ENCODE measurements at places on chromosomes 3 and 15.

DNA sequence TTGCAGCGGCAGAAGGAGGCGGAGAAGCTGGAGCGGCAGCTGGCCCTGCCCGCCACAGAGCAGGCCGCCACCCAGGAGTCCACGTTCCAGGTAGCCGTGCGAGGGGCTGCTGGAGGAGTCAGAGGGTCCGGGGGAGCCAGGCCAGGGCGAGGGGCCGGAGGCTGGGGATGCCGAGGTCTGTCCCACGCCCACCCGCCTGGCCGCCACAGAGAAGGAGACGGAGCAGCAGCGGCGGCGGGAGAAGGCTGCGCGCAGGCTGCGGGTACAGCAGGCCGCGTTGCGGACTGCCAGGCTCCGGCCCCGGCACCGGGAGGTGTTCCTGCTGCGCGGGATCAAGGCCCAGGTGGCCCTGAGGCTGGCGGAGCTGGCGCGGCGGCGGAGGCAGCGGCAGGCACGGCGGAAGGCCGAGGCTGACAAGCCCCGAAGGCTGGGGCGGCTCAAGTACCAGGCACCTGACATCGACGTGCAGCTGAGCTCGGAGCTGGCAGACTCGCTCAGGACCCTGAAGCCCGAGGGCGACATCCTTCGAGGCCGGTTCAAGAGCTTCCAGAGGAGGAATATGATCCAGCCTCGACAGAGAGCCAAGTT lies 625.0 kb downstream of the MCTP2 start:
- no peak for DNase-seq

GRCh38 chr3:179526989-179527391 lies 35.7 kb upstream of the ACTL6A start:
- DNase-seq, result peak; percentile 92

GRCh38 chr15:65209701-65210643 lies 1.3 kb downstream of the CILP start:
- DNase-seq, result no peak

DNA sequence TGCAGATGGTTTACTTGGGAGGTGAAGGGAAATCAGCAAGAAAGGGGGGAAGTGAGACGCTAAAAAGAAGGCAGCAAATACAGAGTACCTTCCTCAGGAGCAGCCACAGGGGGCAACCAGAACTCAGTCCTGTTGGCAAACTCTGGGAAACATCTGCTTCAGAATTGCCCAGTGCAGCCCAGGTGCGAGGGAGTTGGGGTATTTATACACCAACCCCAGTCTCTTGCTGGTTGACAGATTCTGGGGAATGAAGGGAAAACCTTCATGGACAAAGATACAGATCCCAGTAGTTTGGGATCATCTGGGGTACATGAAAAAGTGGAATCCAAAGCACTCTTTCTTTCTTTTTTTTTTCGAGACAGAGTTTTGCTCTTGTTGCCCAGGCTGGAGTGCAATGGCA lies 25.3 kb upstream of the PGPEP1L start:
- no peak for DNase-seq

- no peak for DNase-seq
Measured at GRCh38 chr3:145272684-145273083, 888.3 kb downstream of the PLOD2 start.

DNA sequence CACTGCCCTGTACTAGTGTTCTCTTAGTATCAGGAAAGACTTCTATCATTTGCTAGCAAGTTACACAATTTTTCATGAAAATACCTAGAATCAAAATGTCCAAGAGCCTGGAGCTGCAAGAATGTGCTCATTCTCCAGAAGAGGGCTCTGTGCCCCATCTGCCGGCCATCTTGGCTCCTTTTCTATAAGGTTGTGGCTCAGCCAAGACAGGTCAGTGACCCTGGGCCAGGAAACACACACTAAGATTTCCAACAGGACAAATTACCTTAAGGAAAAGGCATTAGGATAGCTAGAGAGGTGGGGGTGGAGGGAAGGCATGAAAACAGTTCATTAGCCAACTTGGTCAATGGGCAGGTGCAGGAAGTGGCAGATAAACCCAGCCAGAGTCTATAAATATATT lies 20.7 kb downstream of the TIMP4 start:
- no peak for DNase-seq

GRCh38 chr3:16132190-16132589 lies 42.3 kb upstream of the GALNT15 start:
- DNase-seq, result no peak

DNA sequence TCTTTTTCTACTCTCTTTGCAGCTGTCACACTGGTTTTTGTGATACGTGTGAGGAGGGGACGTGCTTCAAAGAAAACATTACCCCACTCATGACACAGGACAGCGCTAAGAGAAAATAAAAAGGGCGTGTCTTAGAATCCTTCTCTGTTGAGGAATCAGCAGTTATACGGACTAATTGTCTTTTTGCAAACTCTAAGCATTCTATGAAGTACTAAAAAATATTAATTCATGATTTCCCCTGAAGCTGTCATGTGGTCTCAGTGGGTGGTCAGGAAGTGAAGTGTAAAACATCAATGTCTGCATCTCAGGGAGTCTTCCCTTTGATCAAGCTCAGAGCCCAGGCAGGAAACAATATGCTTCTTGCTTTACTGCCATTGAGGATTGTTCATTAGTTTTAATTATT lies 117.5 kb upstream of the CRBN start:
- DNase-seq, result no peak

- no peak for DNase-seq
Measured at GRCh38 chr3:159948429-159949144, 40.0 kb upstream of the IL12A start.

- no peak for DNase-seq
Measured at GRCh38 chr3:80998022-80998421, 763.4 kb downstream of the GBE1 start.

GRCh38 chr3:151751161-151751560 lies 17.4 kb downstream of the AADACL2 start:
- DNase-seq, result no peak

DNA sequence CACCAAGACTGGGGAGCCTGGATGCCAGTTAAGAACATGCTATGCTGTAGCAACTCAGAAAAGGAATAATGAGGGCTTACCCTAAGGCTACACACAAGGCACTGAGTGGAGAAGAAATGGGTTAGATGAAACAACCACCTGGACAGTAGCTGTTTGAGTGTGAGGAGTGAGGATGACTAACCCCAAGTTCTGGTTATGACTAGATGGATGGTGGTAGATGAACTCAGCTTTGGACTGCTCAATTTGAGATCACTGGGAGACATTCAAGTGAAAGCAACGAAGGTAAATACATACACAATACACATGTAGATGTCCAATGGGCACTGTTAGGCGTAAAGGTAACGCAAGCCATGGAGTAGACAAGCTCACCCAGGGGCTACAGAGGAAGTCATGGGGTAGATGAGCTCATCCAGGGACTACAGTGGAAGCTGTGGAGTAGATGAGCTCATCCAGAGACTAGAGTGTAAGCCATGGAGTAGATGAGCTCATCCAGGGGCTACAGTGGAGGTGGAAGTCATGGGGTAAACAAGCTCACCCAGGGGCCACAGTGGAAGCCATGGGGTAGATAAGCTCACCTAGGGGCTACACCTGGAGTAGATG lies 98.3 kb downstream of the ANO10 start:
- DNase-seq, result no peak

GRCh38 chr15:89823836-89824606 lies 9.4 kb upstream of the ANPEP start:
- DNase-seq, result no peak

- DNase-seq, result no peak
Measured at GRCh38 chr15:100901702-100902435, 17.3 kb upstream of the LRRK1 start.

- peak; percentile 13 for DNase-seq
Measured at GRCh38 chr15:25710184-25710583, 152.9 kb downstream of the ATP10A start.

GRCh38 chr3:153539263-153539662 lies 377.2 kb downstream of the RAP2B start:
- no peak for DNase-seq

DNA sequence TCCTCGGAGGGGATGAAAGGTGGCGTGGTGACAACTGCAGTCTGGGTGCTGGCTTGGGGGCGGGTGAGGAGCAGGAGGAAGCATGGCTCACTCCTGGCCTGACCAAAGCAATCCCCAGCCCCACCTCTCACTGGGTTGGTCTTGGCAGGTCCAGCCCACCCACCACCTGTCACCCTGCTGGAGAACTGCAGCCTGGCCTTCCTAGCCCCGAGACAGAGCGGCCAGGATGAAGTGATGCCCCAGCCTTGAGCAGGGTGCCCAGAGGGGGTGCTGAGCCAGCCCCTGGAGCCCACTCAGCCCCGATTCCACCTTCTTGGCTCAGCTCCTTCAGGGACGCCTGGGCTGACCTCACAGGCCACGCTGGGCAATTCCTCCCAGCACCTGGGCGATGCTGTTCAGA lies 89.9 kb downstream of the IQSEC1 start:
- DNase-seq, result no peak

- DNase-seq, result no peak
Measured at GRCh38 chr15:70299931-70300869, 202.5 kb upstream of the TLE3 start.

DNA sequence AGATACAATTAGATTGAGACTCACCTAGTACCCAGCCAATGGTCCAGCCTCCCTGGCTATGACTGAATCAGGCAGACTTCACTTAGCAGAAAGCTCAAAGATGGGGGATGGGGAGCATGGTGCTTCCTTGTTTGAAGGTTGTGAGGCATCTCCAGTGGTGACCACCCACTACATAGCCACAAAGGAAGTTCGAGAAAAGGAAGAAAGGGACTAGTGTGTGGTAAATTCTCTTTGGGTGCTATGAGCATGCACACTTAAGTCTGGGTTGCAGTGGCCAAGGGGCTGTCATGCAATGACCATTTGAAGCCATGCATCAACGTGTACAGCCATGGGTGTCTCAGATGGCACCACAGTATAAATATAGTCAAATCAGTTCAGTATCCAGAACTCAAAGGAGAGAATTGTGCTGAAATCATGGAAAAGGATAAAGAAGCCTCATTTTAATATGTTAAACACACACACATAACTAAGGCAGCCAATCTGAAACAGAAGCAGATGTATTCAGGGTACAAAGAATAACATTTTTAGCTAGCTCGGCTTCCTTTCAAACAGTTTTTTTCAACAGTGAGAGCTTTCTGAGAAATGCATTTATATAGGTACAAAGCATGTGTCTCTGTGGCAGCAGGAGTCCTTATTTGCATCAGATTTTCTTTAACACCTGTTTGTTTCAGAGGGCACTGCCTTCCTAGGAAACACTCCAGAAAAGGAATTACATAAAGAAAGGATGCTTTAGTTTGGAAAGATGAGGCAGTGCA lies 275.5 kb downstream of the GAP43 start:
- peak; percentile 3 for DNase-seq

GRCh38 chr3:28669870-28670269 lies 321.2 kb upstream of the AZI2 start:
- no peak for DNase-seq

DNA sequence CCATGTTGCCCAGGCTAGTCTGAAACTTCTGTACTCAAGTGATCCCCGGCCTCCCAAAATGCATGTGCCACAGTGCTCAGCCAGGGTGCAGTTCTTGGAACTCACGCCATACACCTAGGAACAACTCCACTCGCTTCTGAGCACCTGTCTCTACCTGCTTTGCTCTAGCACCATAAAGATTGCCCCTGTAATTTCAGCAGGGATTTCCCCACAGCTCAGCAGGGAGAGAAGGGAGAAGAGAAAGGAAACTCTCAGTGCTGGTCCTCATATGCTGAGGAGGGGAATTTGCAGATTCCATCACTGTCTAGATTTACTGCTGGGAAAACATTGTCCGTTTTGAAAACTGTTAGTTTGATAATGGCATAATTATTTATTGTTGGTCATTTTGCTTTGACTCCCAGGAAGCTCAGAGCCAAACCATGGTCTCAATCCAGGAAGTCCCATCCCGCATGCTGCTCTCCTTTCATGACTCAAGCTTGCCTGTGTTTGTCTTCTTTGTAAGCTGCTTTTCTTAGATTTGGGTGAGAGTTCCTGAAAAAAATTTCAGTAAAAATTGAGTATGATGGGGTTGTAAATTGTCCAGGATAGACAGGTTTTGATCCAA lies 24.2 kb downstream of the TRIM71 start:
- DNase-seq, result peak; percentile 25

GRCh38 chr3:150238048-150238802 lies 169.9 kb upstream of the TSC22D2 start:
- DNase-seq, result peak; percentile 6

DNA sequence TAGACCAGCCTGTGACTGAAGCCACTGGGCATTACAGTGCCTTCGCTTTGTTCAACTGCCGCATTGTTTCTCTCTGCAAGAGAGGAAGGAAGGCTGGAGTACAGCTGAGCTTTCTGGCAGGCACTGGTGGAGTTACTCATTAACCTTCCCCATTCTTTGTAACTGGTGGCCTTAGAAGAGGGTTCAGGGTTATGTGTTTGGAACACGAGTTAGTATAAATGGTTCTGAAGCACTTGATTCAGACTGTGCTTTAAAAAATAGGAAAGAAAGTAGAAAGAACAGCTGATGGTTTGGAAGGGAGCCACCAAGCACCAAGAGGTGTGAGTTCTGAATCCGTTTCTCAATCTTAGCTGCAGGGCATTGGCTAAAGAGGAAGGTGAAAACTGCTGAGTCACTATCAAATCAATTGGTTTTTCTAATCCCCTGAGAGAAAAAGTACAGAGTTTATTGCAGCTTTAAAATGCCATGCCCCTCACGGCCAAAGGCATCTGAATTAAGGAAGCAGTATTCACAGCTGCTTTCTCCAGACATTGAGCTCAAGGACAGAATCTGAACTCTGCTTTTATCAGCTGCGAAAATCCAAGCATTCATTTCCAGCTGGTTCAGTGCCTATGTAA lies 3.6 kb downstream of the HGD start:
- DNase-seq, result peak; percentile 4

GRCh38 chr3:13622356-13622755 lies 73.4 kb downstream of the FBLN2 start:
- no peak for DNase-seq

GRCh38 chr15:78811825-78812183 lies 540 bp upstream of the ADAMTS7 start:
- no peak for DNase-seq

GRCh38 chr3:39254806-39255449 lies 24.9 kb downstream of the CX3CR1 start:
- no peak for DNase-seq

- no peak for DNase-seq
Measured at GRCh38 chr3:120650311-120650710, 31.7 kb downstream of the HGD start.

DNA sequence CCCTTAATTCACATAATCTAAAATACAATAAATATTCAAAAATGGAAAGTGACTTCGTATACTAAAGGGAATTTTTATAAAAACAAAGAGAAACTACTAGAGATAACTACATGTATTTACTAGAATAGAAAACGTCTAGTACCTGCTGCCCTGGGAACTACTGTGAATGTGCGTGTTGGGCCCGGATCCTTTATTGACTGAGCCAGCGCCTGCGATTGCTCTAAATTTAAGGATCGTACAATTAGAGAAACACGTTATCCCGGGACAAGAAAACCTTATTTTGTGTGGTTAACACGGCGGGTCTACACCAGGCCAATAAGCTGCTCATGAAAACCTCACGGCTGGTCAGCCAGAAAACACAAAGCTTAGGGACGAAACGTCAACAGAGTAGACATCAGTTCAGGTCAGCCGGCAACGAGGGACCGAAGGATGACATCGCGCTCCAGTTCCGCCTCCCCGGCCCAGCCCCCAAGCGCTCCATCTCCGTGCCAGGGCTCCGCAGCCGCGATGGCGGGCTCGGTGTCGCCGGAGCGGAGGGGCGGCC lies 555 bp downstream of the TM2D3 start:
- DNase-seq, result peak; percentile 79

Data from NCI-H69 (cell line).